ENCODE measurements at places on chromosomes 7 and 10.

- DNase-seq, result no peak
Observed at GRCh38 chr10:67697724-67698131, 1.7 kb upstream of the CTNNA3 start.

GRCh38 chr10:132845041-132845551 is 59.1 kb upstream of the NKX6-2 start:
- DNase-seq, result no peak

GRCh38 chr7:150848111-150848510 is 4.2 kb upstream of the AOC1 start:
- no peak for DNase-seq

- no peak for DNase-seq
Observed at GRCh38 chr10:100043796-100044195, 34.0 kb upstream of the DNMBP start.

DNA sequence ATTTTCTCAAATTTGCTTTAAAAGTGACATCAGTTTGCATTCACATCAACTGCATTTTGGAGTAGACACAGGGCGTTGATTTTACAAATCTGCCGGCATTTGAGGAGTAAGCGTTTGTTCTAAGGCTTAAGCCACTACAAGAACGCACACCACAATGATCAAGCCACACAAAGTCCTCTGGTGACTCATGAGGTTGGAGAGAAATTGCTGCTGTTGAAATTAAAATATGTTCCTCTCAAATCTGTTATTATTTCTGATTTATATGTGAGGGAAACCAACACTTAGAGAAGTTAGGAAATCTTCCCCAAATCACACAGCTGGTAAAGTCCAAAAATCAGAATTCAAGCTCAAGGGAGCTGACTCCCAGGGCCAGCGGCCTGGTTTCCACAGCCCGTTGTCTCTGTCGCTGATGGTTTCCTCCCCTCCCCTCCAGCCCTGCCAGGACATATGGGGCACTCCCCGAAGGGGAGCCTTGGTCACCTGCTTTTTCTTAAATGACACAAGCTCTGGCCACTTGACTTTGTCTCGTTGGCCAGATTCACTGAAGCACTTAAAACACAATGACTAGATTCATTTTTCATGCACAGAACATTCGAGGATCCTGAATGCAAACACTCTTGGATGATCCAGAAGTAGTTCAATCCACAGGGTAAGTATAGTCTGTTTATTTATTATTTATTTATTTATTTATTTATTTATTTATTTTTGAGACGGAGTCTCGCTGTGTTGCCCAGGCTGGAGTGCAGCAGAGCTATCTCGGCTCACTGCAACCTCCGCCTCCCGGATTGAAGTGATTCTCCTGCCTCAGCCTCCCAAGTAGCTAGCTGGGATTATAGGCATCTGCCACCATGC is 29.2 kb upstream of the KLF6 start:
- no peak for DNase-seq

GRCh38 chr7:23529262-23529859 is 2.4 kb downstream of the TRA2A start:
- no peak for DNase-seq

GRCh38 chr7:27151341-27151930 is 947 bp downstream of the HOXA3 start:
- DNase-seq, result no peak

- DNase-seq, result no peak
Observed at GRCh38 chr7:155053002-155053401, 17.1 kb upstream of the HTR5A start.

GRCh38 chr7:75946207-75946855 is 31.4 kb downstream of the POR start:
- no peak for DNase-seq

DNA sequence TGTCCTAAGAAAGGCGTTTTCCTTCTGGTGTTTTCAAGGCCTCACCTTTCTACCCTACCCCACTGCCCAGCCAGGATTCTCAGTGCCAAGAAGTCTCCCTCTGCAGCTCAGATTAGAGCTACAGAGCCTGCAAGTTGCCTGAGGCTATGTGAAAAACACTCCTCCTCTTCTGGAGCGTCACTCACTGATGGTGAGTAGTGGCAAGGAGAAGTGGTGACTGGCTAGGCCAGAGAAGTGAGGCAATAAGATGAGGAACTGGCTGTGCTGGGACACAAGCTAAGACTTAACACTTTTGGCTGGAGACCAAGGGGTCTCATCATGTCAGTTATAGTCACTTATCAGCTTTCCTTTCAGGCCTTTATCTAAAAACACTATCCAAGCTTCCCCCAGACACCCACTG is 86.7 kb upstream of the PRKAR2B start:
- DNase-seq, result no peak

DNA sequence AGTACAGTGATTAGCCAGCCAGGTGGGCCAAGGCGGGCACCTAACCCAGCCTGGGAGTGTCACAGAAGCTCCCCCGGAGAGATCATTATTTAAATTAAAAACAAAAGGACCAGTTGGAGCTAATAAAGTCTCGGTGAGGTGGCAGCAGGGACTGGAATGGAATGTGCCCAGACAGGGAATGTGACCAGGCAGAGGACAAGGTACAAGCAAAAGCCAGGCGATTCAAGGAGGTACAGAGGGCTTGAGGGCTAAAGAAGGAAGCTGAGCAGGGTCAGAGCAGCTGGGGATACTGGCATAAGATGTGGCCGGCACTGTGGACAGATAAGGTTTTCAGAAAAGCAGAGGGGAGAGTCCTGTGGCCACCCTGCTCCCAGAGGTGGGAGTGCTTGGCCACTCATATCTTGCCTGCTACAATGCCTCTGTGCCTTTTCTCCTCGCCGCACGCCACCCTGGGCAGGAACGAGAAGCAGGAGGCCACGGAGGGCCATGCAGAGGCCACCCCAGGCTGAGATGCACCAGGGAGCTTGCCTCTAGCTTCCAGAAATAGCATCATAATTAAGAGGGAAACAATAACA is 13.2 kb downstream of the TMEM273 start:
- DNase-seq, result no peak

DNA sequence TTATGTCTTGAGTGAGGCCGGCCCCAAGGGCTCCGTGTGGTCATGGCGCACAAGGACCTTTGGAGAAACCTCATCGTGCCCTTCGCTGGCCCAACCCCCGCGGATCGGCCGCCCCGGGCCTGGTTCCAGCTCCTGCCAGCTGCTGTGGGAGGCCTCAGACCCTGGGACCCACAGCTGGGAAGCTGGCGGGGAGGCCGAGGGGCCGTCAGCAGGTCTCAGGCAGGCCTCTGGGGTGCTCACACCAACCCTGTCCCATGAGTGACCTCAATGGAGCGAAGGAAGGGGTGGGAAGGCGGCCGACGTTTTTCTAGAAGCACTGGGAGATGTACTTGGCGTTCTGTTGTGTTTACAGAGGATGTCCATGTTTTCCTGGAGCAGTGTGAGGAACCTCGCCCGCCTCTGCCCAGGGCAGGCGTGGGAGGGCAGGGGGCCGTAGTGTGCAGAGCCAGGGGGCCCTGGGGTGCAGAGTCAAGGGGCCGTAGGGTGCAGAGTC is 18.6 kb upstream of the ADGRA1 start:
- no peak for DNase-seq

- no peak for DNase-seq
Observed at GRCh38 chr10:28130267-28130666, 131.4 kb upstream of the ODAD2 start.

DNA sequence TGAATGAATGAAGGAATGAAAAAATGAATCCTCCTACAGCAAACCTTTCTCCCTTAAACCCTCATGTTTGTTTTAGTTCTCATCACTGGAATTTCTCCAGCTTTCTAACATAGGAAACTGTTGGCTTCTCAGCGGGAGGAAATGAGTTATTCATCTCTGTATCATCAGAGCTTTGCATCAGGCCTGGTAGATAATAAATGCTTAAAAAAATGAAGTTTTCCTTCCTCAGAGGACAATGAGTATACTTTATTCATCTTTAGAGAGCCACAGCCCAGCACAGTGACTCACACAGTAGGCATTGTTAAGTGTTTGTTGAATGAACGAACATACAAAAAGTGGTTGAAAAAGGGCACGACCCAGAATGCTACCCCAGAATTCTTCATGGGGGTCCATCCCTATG is 62.6 kb downstream of the COL13A1 start:
- no peak for DNase-seq

GRCh38 chr7:99860281-99861127 is 16.3 kb downstream of the OR2AE1 start:
- peak; percentile 45 for DNase-seq

DNA sequence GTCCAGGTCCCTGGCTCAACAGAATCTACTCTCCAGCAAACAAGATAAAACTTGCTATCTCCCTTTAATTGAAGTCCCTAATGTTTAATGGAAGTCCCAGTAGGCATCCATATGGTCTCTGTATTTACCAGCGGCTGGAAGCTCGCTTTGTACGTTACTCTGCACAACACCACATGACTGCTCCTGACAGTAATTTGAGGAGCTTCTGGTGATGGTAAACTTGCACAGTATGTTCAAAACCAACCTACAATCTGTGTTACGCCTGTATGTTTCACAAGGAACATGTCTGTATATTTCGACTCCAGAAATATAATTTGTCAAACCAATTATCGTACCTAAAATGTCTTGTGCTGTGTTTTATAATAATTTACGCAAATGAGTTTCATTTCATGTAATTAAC is 4.4 kb upstream of the TECPR1 start:
- no peak for DNase-seq

DNA sequence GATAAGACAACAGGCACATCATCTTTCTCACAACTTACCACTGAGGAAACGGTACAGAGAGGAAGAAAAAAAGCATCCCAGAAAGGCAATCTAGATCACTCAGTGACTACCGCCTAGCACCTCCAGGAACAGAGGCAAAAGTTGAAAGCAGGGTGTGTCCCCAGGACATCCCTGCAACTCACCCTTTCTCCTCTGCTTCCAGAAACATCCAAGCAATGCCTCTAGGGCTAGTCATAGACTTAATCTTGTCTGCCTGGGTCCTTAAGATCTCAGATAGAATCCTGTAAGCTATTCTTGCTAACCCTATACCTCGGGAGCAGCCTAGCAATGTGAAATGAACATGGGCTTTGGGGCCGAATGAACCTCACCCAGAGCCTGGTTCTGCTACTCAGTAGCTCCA is 18.8 kb upstream of the PDCD4 start:
- DNase-seq, result no peak

DNA sequence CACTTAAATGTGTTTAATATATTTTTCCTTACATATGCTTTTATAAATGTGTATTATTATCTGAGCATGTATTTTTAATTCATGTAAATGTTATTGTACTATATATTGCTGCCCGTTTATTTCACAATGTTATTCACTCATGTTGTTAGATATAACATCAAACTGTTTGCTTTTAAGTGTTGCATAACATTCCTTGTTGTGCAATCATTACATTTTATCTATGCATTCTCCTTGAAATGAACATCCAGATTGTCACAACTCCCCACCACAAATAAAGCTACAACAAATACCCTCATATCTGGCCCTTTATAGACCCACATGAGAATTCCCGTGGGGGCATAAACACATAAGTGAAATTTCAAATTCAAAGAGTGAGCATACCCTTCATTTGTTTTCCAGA is 264.2 kb downstream of the HPSE2 start:
- no peak for DNase-seq

GRCh38 chr10:13615650-13616300 is 29.0 kb downstream of the PRPF18 start:
- DNase-seq, result no peak

DNA sequence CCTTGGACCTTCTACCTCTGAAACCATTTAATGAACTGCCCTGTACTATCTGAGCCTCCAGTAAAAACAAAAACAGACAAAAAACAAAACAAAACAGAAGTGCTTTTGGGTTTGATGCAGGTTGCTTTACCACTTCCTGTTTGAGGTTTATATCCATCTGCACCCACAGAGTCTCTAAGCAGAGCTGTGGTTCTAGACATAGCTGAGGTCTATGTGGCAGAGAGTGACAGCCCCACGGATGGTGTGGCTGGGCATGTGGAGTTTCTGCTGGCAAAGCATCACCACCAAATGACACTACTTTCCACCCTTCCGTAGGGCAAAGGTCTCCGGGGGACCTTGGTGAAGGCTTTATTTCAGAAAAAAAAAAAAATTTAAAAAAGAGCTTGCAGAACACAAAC is 754.2 kb downstream of the GRID1 start:
- DNase-seq, result no peak

DNA sequence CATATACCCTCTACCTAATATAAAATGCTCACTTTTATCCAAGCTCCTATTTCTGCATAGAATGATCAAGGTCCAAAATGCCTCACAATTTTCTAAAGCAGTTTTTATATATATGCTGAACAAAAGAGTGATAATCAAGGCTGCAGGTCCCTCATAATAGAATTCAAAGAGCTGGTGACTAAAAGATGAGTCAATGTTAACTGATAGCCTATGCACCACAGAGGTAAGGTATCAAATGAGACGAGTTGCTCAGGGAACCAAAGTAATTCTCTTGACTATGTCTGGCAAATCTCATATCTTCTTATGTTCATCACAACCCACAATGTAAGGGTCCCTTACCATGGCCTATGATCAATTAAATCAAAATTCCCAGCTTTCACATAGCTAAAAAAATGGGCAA is 15.2 kb downstream of the PDZD8 start:
- DNase-seq, result no peak

GRCh38 chr10:101355072-101355706 is 1.2 kb downstream of the BTRC start:
- DNase-seq, result no peak

GRCh38 chr7:65923316-65923715 is 50.4 kb downstream of the VKORC1L1 start:
- DNase-seq, result no peak

GRCh38 chr10:110494532-110494931 is 3.2 kb upstream of the DUSP5 start:
- DNase-seq, result no peak

- no peak for DNase-seq
Observed at GRCh38 chr7:14305233-14305866, 315.9 kb upstream of the ETV1 start.

DNA sequence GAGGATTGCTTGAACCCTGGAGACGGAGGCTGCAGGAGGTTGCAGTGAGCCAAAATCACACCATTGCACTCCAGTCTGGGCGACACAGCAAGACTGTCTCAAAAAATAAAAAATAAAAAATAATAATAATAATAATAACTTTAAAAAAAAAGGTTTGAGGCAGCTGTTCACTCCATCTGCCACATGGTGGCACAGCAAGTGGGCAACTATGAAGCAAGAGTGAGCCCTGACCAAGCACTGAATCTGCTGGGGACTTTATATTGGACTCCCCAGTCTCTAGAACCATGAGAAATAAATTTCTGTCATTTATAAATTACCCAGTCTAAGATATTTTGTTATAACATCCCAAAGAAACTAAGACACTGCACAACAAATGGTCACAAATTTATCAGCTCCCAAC is 14.6 kb upstream of the BRI3 start:
- DNase-seq, result no peak

All from thoracic aorta (tissue), 2 donors.